Naive thymus-derived CD4-positive, alpha-beta T cell (primary cell): ENCODE measurements at places on chromosomes 5 and 9. TPM values are rescaled to one million over a fixed set of nuclear protein-coding genes. Genes with fewer than 3 reads are reported as not detected.

Gene STPG3
- not detected for total RNA-seq

Gene SPINK7
- total RNA-seq = not detected

Gene KYAT1
- 7.2 TPM for total RNA-seq

DNA sequence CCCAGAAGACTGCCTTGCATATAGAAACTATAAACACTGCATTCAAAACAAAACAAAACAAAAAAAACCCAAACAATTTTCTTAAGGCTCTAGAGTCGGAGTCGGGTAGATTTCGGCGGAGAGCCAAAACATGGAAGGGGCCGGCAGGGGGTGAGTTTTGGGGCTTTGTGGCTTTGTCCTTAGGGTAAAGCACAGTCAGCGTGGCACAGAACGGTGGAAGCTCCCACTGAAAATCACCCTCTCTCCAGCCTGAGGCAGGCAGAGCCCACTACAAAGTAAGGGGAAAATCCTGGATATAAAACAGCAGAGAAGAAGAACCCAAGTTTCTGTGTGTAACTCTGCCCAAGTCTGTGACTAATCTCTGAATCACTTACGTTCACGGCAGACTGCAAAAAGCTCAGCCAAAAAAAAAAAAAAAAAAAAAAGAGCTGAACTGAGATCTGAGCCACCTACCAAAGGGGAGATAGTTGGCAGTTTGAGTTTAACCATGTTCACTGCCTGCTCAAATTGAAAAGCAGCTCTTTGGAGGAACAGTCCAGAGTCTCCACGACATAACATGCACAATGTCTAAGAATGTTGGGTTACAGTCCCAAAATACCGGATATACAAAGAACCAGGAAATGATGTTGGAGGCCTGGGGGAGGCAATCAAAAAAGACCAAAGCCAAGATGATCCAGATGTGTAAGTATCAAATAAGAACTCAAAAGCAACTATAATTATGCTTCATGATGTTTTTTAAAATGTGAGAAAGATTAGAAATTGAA lies 26.6 kb upstream of the OR2K2 start:
- H3K4me1 ChIP-seq = no peaks in the 10 kb centered on the region
- DNase-seq = no peak
- no peak overlapping the region for H3K4me3 ChIP-seq
- H3K36me3 ChIP-seq = no peaks in the 10 kb centered on the region
- no peaks in the 10 kb centered on the region for H3K27me3 ChIP-seq

GRCh38 chr9:88319936-88320747 lies 68.1 kb upstream of the SPIN1 start:
- no peaks in the 10 kb centered on the region for H3K27me3 ChIP-seq
- DNase-seq = no peak
- peaks cover 16% of the 10 kb centered on the region for H3K4me1 ChIP-seq
- no peaks in the 10 kb centered on the region for H3K36me3 ChIP-seq

- no peaks in the 10 kb centered on the region for H3K4me1 ChIP-seq
- H3K36me3 ChIP-seq = no peaks in the 10 kb centered on the region
- H3K27me3 ChIP-seq = no peaks in the 10 kb centered on the region
- H3K27ac ChIP-seq = no peak overlapping the region
Observed at GRCh38 chr9:92507496-92507895, 25.2 kb upstream of the ASPN start.

GRCh38 chr9:124216474-124217176 lies 41.1 kb upstream of the NEK6 start:
- no peak for DNase-seq
- H3K36me3 ChIP-seq = no peaks in the 10 kb centered on the region
- H3K27ac ChIP-seq = no peak overlapping the region

- H3K27ac ChIP-seq = no peak overlapping the region
- no peak overlapping the region for H3K4me3 ChIP-seq
- no peaks in the 10 kb centered on the region for H3K27me3 ChIP-seq
- no peak for DNase-seq
- H3K36me3 ChIP-seq = no peaks in the 10 kb centered on the region
Observed at GRCh38 chr9:71928806-71929205, 17.4 kb downstream of the C9orf85 start.

DNA sequence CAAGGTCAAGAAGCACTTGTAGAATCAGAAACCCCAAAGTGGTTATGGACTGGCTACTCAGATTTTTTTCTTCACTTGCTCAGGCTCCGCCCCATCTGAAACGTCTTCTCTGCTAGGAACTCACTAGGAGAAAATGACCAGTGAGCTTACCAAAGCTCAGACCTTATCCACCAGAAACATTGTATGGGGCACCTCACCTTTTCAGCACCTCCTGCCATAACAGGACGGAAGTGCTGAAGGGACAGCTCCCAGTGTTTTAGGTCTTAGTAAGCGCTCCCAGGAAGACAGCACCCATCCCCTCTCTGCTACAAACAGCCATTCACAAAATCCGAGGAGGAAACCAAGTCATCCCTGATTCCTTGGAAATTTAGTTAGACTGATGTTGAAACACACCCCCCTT lies 1.2 kb upstream of the GABRA1 start:
- no peak overlapping the region for H3K4me3 ChIP-seq
- no peaks in the 10 kb centered on the region for H3K36me3 ChIP-seq
